COLO829 (cell line): ENCODE measurements at places on chromosomes 3 and 15.

DNA sequence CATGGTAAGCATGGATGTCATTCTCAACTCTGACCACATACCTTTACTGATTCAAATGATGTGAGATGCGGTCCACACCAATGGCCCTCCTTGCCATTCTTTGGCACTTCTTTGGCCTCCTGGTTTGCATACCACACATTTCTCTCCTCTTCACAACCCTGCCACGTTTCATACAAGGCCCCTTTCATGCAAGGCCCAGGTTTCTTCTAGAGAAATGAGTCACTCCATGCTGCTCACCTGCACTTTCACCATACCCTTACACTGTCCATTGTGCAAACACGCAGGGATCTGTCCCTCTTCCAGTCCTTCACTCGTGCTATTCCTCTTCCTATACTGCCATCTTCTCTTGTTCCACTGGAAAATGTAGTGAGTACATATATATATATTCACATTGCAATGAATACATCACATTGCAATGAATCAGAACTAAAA is 24.4 kb upstream of the SLC24A5 start:
- no peak for DNase-seq

DNA sequence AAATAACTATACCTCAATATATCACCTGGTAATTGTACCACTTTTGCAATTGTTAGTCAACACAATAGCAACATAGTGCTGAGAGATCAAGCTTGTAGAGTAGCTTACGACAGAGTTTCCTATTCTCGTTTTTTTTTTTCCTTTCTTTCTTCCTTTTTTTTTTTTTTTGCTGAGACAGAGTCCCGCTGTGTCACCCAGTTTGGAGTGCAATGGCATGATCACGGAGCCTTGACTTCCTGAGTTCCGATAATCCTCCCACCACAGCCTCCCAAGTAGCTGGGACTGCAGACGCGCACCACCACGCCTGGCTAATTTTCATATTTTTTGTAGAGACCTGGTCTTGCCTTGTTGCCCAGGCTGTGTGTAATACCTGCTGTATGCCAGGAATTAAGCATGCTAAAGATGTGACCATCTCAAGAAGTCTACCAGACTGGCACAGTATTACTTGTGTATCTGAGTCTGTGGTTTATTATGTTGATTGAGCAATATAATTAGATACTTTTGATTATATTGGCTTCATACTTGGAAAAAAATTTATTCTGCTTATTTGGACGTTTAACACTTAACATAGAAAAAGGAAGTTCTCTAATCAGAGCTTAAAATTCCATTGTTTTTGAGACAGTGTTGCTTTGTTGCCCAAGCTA is 3.0 kb downstream of the SELENOT start:
- DNase-seq: no peak

GRCh38 chr3:143349455-143349854 is 229.9 kb downstream of the CHST2 start:
- no peak for DNase-seq

DNA sequence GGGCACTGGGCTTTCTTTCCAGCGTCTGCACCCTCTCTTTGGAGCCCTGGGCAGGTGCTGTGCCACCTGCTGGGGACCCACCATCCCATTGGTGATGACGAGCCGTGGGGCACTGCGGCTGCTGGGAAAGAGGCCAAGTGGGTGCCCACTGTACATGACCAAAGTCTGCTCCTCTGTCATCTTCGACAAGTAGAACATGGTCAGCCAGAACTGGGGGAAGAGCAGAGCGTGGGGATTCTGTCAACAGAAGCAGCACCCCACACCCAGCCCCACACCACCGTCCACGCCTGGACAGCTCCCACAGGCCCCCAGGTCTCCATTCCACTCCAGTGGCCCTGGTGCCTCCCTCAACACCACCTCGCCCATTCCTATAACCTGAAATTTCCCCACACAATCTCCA is 9.7 kb downstream of the UROC1 start:
- DNase-seq: no peak

GRCh38 chr15:65598468-65598867 is 12.5 kb downstream of the INTS14 start:
- DNase-seq: no peak

- DNase-seq: no peak
These were observed 12.5 kb upstream of the THRB start for GRCh38 chr3:24506966-24507775.

- no peak for DNase-seq
These were observed 18.5 kb downstream of the SNUPN start for GRCh38 chr15:75606711-75607699.

GRCh38 chr15:88071141-88071540 is 185.4 kb downstream of the NTRK3 start:
- no peak for DNase-seq

GRCh38 chr3:172152874-172153273 is 113.5 kb downstream of the FNDC3B start:
- DNase-seq: no peak
